Stimulated activated CD8-positive, alpha-beta memory T cell treated with anti-CD3 and anti-CD28 coated beads, Interleukin-7, amount 100 ng/mL, for 4 hours (primary cell): ENCODE measurements at places on chromosomes 5 and 9.

GRCh38 chr5:88734983-88735382, 148.0 kb downstream of the MEF2C start:
- no peak for DNase-seq

DNA sequence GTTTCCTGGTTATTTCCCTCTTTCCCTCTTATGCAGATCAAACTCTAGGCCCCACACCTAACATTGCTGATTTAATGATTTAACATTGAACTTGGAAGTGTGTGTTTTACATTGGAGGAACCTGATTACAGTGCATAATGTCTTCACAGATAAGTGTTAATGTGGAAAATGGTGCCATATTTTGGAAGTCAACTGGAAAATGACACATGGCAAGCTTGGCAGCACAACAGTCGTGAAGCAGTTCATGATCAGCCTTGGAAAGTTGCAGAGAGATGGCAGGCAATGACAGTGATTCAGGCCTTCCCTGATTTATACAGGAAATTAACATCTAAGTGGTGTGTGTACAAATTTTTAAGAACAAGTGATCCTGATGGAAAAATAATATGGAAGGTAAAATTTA, 80.0 kb upstream of the CTNND2 start:
- DNase-seq: no peak

GRCh38 chr5:107603349-107603748, 67.4 kb downstream of the EFNA5 start:
- no peak for DNase-seq

GRCh38 chr5:96228408-96228807, 204.6 kb downstream of the PCSK1 start:
- no peak for DNase-seq

GRCh38 chr9:133813749-133814585, 75.8 kb upstream of the SARDH start:
- no peak for DNase-seq

GRCh38 chr5:62317810-62318209, 11.8 kb downstream of the KIF2A start:
- no peak for DNase-seq

- no peak for DNase-seq
Measured at GRCh38 chr9:37197158-37198038, 77.0 kb downstream of the ZCCHC7 start.

DNA sequence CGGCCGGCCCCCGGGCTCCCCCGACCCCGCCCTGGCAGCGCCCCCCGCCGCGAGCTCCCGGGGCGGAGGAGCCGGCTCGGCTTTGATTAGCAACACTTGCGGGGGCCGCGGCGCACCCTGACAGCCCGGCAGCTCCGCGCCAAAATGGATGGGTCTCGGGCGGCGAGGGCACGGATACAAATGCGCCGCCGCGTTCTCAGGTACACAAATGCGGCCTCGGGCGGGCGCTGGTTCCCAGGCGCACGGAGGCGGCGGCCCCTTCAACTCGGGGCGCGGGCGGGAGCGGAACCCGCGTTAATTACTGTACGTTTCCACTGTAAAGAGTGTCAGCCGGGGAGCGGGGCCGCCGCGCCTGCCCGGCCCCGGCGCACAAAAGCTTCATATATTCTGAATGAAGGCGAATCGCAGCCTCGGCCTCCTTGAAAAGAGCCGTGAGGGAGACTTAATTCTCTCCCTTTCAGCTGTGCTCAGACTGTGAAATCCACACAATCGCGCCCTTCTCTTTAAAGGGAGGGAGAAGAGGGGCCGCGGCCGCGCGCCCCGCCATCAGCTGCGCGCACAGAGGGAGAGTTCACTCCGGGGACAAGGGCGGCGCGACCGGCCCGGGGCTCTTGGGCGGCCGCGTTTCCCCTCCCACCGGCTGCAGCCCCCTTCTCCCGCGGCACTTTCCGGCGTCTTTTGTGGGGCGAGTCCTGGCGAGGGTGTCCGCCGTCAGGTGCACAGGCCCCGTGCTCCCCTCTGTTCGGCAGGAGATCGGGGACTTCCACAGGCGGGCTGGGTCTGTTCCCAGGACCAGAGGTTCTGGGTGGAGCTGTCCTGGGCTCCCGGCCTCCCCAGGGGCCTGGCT, 27.0 kb downstream of the MSX2 start:
- DNase-seq: no peak

GRCh38 chr9:33165263-33166151, 1.6 kb downstream of the B4GALT1 start:
- no peak for DNase-seq

- DNase-seq: no peak
Measured at GRCh38 chr9:132596200-132596599, 13.8 kb downstream of the BARHL1 start.

DNA sequence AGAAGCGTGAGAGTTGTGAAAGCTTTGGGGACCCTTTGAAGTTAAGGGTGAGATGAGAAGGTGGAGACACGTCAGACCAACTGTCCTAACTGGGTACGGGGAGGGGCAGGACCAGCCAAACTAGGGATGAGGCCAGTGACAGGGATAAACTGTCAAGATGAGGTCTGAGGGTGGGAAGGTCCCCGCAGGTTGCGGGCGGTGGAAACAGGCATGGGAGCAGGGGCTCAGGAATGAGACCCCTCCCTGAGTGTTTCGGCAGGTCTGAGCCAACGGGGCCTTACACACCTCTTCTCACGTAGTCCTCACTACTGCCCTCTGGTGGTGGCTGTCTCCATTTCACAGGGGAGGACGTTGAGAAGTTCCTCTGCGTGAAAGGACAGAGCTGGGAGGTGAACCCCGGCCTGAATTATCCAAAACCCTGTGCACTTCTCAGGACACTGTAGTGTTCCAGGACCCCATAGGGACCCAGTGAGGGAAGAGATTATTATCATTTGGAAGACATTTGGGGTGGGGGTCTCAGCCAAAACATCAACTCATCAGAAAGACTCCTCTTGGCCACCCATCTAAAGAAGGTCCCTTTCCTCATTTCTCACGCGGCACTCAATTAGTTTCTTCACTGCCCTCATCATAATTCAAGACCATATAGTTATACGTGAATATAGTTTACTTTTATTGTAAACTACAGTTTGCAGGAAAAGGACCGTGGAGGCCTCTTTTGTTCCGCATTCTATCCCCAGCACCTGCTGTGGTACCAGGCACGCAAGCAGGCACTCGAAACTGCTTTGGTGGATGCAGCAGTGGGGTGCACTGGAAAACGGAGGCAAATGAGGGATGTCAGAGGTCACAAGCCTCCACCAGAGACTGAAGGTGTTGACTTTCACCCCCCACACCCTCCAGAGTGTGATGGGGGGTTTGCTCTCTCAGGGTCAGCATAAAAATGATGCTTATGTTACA, 21.7 kb upstream of the NANS start:
- DNase-seq: peak; percentile 75

DNA sequence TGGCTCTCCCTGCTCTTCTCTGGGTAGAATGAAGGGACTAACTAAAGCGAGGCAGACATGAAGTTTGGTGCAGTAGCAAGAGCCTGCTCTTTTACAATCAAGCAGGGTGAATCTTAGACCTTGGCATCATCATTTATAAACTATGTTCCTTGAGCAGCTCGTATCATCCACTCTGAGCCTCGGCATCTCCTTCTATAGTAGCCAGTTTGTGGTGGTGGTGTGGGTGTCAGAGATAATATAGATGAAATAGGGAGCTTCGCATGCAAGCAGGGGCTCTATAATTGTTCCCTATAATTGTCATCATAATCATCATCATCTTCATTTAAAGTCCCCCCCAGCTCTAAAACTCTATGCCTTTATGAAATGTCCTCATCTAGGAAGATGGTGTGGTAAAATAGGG, 72.5 kb upstream of the SAP30L start:
- no peak for DNase-seq

DNA sequence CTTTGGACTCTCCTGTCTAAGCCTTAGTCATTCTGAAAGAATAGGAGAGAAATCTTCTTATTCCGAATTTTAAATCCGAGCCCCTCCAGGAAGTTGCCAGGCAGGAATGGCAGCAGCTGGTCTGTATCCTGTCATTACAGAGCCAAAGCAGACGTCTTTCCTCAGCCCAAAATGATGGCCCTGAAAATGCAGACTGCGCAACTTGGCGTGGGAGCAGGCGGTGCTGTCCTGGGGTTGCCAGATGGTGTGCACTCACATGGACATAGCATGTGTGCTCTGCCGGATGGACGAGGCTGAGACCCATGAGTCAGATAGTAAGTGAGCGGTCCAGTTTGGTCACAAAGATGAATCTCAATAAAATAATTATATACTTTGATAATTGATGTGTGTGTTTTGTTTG, 410.4 kb downstream of the KCTD16 start:
- DNase-seq: no peak

GRCh38 chr9:108078811-108079210, 589.2 kb upstream of the KLF4 start:
- no peak for DNase-seq
